ENCODE measurements at places on chromosomes 5 and 9. TPM values are rescaled to one million over a fixed set of nuclear protein-coding genes. Genes with fewer than 3 reads are reported as not detected.

DNA sequence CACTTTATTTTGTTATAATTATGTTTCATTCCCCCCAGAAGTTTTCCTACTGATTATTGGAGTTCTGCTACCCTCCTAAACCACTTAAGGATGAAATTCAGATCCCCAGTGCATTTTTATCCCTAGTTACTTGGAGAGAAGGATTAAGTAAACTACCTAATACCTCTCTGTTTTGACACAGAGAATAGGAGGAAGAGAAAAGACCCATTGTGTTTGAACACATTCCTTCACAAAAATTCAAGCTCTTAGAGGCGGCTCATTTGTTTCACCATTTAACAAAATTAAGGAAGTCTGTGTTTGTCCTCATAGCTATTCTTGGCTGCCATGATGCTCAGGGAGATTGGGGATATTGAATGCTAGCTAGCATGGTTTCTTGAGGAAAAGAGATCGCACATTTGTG is 492.6 kb downstream of the EBF1 start:
- H3K4me1 ChIP-seq, result no peaks in the 10 kb centered on the region
- no peaks in the 10 kb centered on the region for H3K36me3 ChIP-seq
- H3K4me3 ChIP-seq, result no peak overlapping the region
- no peak overlapping the region for H3K27ac ChIP-seq

- H3K36me3 ChIP-seq, result no peaks in the 10 kb centered on the region
- H3K4me1 ChIP-seq, result peaks cover 6% of the 10 kb centered on the region
- peak overlapping the region; percentile 93 for H3K27ac ChIP-seq
- no peak for DNase-seq
Measured at GRCh38 chr5:33441241-33442177, 744 bp downstream of the TARS1 start.

DNA sequence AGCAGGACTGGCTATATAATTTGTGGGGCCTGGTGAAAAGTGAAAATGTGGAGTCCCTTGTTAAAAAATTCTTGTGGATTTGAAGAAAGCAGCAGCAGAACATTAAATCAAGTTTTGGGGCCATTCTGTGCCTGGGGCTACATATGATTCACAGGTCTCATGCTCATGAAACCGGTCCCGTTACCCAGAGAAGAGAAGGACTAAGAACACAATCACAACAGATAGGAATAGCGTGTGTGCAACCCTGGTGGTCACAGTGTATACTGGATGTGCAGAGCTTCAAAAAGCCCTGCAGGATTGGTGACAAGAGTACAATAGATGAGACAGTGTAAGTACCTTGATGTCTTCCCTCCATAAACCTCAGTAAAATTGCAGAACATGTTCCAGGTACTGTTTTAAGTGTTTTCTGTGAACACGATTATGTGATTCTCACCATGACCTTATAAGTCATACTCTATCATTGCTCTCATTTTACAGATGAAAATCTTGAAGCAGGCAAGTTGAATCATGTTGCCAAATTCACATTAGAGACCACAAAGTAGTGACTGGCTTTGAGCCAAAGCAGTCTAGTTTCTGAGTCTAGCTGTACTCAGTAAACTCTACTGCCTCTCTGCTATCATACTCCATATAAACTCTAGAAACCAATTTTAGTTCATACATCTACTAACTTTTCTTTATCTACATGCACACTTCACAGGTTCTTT is 636.5 kb downstream of the TAF11L14 start:
- H3K4me3 ChIP-seq, result no peak overlapping the region
- H3K27me3 ChIP-seq, result no peaks in the 10 kb centered on the region
- no peaks in the 10 kb centered on the region for H3K36me3 ChIP-seq
- no peak for DNase-seq
- H3K27ac ChIP-seq, result no peak overlapping the region

The STC2 gene
- 2.3 TPM for total RNA-seq

DNA sequence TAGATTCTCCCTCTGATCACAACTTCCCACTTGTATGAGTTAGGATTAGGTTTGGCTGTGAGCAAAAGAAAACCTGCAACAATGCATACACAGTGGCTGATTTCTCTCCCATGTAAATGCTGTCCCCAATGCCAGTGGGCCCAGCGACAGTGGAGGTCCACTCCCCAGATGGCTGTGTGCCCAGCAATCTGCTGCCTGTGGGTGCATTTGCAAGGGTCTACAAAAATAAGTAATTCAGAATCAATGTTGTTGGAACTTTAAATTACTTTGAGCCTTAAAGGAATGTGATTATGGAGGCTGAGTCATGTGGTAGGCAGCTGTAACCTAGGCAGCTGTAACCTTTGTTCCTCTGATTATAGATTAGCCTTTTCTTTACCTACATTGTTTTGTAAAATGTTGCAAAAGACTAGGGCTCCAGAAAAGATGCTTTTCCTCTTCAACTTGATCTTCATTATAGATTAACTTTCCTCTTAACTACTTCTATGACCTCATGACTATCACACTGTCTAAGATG is 14.2 kb upstream of the MXD3 start:
- no peaks in the 10 kb centered on the region for H3K27me3 ChIP-seq
- DNase-seq, result no peak
- H3K4me1 ChIP-seq, result no peaks in the 10 kb centered on the region
- no peak overlapping the region for H3K4me3 ChIP-seq
- H3K36me3 ChIP-seq, result no peaks in the 10 kb centered on the region

DNA sequence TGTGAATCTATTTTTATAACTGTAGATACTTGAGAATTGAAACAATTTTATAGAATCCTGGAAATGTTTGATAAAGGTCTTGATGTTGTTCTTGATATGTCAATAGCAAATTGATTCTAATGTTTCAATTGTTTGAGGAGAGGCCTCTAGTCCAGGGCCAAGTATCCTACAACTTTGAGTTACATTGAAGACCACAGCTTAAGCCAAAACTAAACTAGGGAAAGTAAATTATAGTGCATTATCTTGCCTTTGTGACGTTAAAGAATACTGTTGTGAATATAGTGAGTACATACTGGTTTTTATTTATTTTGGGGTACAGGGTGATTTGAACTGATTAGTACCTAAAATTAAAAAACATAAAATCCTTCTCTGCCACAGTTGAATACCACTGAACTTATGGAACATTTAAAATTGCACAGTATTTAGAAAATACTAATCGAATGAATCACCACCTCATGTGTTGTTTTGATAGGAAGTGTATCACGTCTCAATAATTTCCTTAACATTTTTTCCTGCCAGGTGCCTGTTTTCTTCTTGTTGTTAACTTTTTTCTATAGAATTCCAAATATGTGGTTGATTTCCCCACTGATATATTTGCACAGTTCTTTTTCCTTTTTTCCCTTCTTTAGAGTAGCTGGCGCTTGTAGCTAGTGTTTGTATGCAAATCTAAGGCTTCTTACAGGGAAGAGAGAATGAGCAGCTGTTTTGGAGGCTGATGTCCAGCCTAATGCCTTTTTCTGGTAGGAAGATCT is 12.5 kb downstream of the ARHGEF28 start:
- H3K27ac ChIP-seq, result no peak overlapping the region
- DNase-seq, result no peak
- H3K4me1 ChIP-seq, result peaks cover 7% of the 10 kb centered on the region
- H3K27me3 ChIP-seq, result no peaks in the 10 kb centered on the region
- H3K36me3 ChIP-seq, result no peaks in the 10 kb centered on the region

The FABP6 gene
- total RNA-seq, result not detected

GRCh38 chr5:149581192-149581861 is at the start of gene ARHGEF37:
Gene ARHGEF37 (plus strand): TSS chr5:149581498. CDS start chr5:149597770, 16,272 bp downstream.
- DNase-seq, result peak; percentile 90
- peak within 1 kb of the TSS; percentile 57 for H3K4me3 ChIP-seq
- H3K27ac ChIP-seq, result peak within 1 kb of the TSS; percentile 65
- H3K27me3 ChIP-seq, result no peaks in the 10 kb centered on the region
- peaks cover 9% of the 10 kb centered on the region for H3K4me1 ChIP-seq

GRCh38 chr5:62421414-62421813 is 8.9 kb downstream of the IPO11 start:
- H3K4me3 ChIP-seq, result no peak overlapping the region
- H3K4me1 ChIP-seq, result no peaks in the 10 kb centered on the region
- DNase-seq, result no peak
- H3K27me3 ChIP-seq, result no peaks in the 10 kb centered on the region
- H3K36me3 ChIP-seq, result no peaks in the 10 kb centered on the region
- H3K27ac ChIP-seq, result no peak overlapping the region

DNA sequence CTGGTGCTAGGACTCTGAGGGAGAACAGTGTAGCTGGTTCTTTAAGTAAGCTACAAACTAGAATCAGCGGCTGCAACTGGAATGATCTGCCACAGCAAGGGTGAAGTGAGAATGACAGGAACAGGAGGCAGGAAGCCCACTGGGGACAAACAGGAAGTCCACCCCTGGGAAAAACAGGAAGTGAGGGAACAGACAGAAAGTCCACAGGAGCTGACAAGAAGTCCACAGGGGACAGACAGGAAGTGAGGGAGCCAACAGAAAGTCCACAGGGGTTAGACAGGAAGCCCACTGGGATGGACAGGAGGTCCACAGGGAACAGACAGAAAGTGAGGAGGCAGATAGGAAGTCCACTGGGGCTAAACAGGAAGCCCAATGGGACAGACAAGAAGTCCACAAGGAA is 15.5 kb downstream of the ADAMTS16 start:
- no peak overlapping the region for H3K4me3 ChIP-seq
- peaks cover 4% of the 10 kb centered on the region for H3K4me1 ChIP-seq
- no peaks in the 10 kb centered on the region for H3K36me3 ChIP-seq
- no peak overlapping the region for H3K27ac ChIP-seq
- DNase-seq, result no peak

The TMEM250 gene
- total RNA-seq, result 13.8 TPM
